ENCODE measurements at places on chromosomes 6 and 20.

- peak; percentile 4 for DNase-seq
These were observed 125.7 kb upstream of the HDAC2 start for GRCh38 chr6:114096561-114097172.

DNA sequence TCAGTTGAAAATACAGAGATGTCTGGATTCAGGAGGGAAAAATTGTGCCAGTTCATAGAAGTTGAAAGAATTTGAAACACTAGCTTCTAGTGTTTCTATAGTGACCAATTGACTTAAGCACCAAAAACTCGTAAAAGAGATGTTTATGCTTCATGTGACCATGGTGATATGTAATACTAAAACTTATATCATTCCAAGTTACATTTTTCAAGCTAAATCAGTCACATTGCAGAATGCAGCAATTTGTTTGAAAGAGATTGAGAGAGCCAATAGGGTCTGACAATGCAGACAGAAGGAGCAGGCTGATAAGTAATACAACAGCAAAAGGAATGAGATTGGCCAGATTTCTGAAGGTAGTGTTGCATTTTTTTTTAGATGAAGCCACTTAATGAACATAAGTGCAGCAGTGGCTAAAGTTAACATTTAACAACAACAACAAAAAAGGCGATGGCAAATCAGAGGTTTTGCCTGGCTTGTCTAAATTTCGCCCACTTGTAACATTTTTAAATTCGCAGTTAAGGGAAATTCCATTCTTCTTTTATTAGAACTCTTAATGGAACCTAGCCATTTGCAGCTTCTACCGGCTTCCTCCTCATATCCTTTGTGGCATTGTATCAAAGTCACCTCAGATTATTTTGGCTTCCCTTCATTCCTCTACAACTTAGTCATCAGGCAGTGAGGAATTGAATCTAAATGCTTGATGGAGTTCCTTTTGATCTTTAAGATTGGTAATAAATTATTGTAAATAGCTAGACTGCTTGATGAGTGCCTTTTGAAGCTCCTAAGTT lies 484.0 kb upstream of the SOX4 start:
- DNase-seq: no peak

- no peak for DNase-seq
These were observed 135.7 kb downstream of the ALDH8A1 start for GRCh38 chr6:134814076-134814695.

GRCh38 chr6:106247733-106248132 lies 77.8 kb downstream of the ATG5 start:
- DNase-seq: no peak

- no peak for DNase-seq
These were observed 77.2 kb upstream of the PTCHD4 start for GRCh38 chr6:48188158-48188557.
